ENCODE measurements at places on chromosomes 7 and 10.

DNA sequence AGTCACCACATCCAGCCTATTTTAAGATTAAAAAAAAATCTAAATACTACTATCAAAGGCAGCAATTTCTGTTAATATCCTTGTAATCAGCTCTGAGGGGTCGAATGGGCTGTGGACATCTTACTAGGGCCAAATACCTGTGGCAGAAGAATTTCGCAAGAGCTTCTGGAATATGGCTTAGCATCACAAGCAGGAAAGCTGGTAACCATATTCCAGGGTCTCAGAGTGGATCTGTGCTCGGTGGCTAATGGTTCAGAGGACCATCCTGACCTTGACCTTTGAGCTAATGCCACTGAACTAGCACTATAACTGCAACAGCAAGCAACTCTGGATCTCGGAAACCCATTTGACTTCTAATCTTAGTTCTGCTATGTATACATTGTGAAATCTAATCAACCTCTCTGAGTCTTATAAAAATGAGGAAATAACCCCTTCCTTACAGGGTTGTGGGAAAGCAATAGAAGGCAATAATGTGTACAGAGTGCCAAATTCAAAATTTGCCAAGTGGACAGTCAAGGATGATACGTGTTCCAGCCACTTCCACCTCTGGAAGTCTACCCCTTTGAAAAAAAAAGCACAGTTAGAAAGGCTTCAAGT, 65.5 kb downstream of the CYP26A1 start:
- DNase-seq, result no peak

GRCh38 chr10:5557799-5558771, 33.3 kb downstream of the CALML3 start:
- no peak for DNase-seq

DNA sequence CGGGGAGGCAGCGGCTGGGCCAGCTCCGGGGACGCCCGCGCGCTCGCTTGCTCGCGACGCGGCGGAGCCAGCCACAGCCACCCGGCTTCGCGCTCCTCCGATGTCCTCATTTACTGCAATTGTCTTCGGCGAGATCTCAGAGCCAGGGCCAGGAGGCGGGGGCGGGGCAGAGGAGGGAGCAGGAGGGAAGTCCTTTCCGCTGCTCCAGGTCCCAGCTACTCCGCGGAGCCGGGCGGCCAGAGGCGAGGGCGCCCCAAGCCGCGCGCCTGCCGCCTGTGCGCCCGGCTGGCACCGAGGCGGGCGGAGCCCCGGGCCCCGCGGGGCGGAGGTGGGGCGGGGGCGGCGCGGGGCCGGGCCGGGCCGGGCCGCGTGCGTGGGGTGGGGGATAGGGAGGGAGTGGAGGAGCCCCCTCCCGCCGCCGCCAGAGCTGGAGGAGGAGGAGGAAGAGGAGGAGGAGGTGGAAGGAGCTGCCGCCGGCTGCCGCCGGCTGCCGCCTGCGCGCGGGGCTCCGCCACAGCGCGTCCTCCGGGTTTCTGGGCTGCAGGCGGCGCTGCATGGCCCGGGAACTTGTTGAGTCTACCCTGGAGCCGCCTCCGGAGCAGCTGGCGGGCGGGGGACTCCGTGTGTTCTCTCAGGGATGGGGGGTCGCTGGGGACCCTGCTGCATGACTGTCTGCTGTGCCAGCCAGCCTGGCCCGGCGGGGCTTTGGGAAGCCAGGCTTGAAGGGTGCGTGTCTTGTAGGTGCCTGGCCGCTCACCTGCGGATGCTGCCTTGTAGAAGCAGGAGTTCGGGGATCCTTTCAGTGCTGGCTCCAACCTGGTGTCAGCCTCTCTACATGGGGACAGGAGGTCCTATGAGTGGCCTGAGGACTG, at the start of gene INSYN2A:
Gene INSYN2A (minus strand): TSS at position 310 of the 872 bp plus-strand sequence. CDS start 20,196 bp downstream, outside the sequence.
- no peak for DNase-seq

- DNase-seq, result no peak
Measured at GRCh38 chr7:140197938-140198337, 21.2 kb upstream of the KDM7A start.

DNA sequence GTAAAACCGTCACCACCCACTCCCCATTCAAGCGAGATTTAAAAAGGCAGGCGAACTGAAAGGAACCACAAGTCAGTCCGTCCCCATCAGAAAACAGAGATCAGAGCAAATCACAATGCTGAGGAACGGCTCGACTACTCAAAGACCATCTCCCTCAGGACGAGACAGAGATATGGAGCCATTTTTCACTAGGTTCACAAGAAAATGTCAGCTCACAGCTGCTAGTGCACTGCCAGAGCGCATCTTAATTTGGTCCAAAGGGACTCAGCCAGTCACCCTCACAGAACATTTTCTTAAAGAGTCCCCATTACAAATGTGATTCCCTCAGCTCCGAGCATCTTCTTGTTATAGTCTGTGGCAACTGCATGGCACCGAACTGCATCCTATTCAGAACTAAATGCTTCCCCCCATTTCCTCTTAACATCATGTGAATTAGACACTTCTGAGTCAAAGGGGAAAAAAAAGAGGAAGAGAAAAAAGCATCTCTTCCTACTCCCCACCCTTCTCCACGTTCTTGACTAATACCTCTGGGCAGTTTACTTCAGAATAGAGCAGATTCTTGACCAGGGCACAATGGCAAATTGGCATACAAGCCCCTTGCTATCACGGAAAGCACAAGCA, 683.9 kb downstream of the MAGI2 start:
- no peak for DNase-seq

- no peak for DNase-seq
Measured at GRCh38 chr7:150927157-150927955, 50.8 kb downstream of the KCNH2 start.

- no peak for DNase-seq
Measured at GRCh38 chr10:44049301-44050015, 335.4 kb downstream of the CXCL12 start.

DNA sequence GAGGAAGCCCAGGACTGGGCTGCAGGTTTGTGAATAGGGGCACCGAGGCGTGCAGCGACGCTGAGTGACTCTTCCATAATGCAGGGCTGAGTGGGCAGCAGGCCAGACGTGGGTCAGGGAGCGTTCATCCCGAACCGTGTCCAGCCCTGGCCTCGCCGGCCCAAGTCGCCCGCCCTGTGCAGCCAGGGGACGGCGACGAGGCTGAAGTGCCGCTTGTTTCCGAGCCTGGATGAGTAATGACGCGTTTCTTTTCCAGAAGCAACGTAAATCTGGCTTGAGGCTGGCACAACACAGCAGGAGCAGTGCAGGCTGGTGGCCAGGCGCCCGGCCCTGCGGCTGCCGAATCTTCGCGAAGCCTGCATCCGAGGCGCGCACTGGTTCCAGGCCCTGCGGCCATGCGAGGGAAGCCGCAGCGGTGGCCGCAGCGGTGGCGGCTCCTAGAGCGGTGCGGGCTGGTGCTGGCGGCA, 74.0 kb upstream of the SEC61G start:
- DNase-seq, result no peak

GRCh38 chr7:47376991-47377616, 204.8 kb downstream of the TNS3 start:
- no peak for DNase-seq

GRCh38 chr7:135321556-135321955, 87.9 kb downstream of the STRA8 start:
- DNase-seq, result no peak

- DNase-seq, result no peak
Measured at GRCh38 chr10:27319752-27320431, 79.3 kb upstream of the ACBD5 start.

DNA sequence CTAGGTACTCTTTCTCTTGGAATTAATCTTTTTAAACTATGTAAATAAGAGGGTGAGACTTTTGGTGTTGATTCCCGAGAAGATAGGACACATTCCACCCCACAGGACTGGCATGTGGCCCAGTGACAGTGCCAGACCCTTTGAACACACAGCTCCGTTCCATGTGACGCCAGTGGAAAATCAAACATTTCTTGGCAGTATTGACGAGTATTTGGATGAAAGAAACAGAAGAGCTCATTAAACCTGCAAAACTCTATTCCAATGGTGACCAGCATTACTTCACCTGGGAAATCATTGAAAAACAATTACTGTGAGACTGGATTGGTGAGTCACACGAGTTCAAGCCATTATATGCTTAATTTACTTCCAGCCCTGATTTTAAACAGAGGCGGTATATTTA, 25.8 kb downstream of the AKR1E2 start:
- no peak for DNase-seq

- no peak for DNase-seq
Measured at GRCh38 chr10:73552819-73553715, 38.1 kb downstream of the USP54 start.

DNA sequence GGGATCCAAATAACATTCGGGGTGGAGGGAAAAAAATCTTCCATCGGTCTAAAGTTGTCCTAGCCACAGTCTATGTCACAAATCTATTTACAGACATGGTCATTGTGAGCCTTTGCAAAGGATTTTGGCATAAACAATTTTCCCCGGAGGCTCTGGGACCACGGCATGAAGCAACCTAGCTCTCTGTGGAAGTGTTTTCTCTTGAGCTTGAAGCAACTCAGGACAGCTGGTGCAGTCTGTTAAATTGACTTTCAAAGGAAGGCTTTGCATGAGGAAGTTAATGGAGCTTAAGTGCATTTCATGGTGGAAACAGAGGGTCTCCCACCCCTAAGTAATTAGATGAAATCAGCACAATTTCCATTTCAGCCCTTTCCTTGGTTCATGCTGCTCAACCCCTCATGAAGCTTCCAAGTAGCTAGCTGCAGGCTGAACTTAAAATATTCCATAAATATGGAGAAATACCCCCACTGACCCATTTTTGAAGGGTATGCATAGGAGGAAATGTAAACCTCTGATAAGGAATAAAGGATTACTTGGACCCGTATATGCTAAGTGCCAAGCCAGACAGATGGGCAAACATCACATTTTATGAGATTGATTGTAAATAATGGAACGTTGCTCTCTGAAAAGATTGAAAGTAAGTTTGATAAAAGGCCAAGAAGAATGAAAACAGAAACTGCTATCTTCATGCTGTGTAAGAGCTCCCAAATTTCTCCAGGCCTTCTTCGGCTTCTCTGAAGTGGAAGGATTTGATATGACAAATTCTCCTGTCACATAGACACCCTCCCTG, 39.9 kb downstream of the CCDC3 start:
- DNase-seq, result no peak

GRCh38 chr10:125006188-125006680, 64.3 kb downstream of the ZRANB1 start:
- no peak for DNase-seq

DNA sequence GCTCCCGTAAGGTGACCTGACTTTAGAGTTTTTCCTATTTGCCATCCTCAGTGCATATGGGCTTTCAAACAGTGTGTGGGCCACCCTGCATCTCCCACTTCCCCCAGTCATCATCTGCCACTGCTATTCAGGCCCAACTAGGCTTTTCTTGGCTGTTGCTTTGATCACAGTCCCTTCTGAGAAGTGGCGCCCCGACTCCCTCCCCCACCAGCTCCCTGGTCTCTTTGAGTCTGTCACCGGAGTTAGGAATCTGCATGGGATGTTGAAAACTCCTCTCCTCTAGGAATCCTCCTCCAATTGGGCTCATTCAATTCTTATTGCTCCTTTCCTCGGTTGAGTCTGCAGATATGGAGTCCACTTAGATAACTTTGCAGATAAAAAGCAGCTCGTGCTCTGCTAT, 32.1 kb downstream of the HIF1AN start:
- DNase-seq, result no peak

GRCh38 chr7:29599026-29599425, 35.4 kb downstream of the PRR15 start:
- no peak for DNase-seq

GRCh38 chr7:51080622-51081269, 235.9 kb downstream of the COBL start:
- no peak for DNase-seq

- DNase-seq, result no peak
Measured at GRCh38 chr7:96349572-96349971, 27.7 kb upstream of the SLC25A13 start.

DNA sequence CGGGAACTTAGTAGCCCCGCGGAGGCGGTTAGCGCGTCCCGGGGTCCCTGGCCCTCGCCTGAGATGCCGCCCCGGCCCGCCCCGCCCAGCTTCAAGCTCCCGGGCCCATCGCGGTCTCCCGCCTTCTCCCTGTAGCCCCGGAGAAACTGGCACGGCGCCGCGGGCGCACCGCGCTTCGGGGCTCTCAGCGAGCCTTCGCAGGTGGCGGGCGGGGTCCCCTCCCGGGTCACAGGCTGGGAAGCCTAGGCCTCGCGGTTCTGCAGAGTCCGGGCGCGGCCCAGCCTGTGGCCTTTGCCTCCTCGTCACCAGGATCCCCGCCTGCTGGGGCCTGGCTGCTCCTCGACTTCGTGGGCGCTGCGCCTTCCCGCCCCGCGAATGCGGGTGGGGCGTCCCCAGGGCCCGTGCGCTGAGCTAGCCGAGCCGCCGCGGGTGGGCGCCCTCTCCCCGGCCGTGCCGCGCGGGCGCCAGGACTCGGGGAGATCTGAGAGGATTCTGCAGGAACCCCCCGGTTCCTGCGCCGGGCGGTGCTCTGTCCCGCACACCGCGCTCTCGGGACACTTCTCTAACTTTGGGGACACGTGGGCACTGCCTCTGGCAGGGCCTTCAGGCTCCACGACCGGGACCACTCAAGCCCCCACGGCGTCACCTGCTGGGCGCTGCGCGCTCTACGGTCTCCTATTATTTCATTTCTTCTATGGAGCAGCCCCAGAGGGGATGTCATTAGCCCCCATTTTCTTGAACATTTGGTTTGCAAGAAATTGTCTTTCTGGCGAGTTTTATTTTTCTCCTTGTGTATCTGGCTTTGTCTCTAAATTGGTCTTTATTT, 682 bp upstream of the RGS10 start:
- no peak for DNase-seq

GRCh38 chr7:15461576-15461975, 100.2 kb downstream of the AGMO start:
- no peak for DNase-seq

DNA sequence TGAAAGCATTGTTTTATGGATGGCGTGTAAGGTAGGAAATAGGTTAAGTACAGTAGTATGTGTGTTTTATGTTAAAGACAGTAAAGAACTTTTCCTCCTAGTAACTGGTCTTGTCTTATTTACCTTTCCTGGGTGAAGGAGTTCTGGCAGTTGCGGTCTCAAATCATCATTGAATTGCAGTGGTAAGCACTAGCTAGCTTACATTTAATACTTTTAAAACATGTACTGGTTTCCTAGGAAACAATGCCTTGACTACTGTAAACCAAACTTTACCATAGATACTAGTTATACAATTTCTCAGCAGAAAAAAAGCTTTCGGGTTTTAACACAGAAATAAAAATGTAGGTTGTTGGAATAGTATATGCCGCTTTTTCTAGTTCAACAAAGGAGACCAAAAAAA, 37.7 kb downstream of the PRKG1 start:
- no peak for DNase-seq

Measured in cortex of kidney (tissue), 1 donor.